ENCODE measurements at places on chromosomes 1 and 21.

DNA sequence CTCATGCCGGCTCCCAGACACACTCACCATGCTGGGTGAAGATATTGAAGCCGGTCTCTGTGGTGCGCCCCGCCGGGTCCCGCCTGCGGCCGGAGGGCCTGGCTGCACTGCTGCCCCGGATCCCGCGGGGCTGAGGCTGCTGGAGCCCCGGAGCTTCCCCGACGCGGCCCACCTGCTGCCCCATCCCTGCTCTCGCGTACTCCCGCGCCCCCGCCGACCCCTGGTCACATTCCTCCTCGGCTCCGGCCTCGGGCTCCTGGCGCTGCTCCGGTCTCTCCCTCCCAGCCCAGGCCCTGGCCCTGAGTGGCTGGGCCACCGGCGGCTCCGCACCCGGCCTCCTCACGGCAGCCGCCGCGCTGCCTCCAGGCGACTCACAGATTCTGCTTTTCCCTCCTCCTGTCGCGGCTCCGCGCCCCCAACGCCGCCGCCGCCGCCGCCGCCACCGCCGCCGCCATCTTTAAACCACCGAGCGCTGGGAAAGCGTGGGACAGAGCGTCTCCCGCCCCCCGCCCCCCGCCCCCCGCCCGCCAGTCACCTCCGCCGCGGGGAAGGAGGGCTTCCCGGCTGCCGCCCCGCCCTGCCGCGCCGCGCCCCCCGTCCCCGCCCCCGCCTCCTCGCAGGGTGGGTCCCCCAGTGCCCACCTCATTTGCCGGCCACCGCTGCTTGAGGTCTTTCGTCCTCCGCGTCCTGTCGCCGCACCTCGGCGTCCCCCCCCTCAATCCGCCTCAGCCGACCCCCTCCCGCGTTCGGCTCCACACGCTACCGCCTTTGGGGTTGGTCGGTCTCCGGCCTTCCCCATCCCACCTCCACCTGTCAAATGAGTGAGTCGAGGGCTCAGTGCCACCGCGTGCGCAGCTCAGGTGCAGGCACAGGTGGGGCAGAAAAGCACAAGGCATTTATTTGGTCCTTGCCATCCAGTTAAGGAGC, at the start of gene ABL2:
Gene ABL2, minus strand, starts transcription at position 464 of the 927 bp plus-strand sequence. Its CDS starts 280 bp downstream, at position 184.
- peak; percentile 73 for DNase-seq

DNA sequence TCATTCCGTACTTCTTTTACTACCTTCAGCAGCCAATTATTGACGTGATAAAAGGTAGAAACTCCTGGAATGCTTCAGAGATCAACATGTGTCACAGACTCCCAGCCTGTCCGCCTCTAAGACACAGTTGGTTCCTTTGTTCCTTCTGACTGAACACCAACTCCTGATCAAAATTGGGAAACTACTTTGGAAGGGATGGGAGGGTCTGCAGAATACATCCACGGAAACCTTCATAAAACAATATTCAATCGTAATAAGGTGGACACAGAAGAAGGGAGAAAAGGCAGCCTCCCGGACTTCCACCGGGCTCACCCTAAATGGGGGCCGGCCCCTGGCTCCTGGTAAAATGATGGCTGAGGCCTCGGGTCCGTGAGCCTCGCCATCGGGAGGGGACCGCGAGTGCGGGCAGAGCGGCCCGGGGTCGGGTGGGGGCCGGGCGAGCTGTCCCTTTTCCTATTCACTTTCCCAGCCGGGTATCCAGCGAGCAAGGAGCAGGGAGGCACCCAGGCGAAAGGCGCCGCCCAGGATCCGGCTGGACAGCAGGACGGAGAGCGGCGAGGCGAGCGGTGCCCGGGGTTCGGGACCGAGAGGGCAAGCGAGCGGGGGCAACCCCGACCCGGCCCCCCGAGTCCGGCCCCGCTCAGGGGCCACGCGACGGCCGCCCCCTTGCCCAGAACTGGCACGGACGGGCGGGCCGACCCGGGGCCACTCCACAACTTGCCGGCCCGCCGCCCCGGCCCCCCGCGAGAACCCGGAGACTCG, 805 bp downstream of the NRIP1 start:
- peak; percentile 74 for DNase-seq

DNA sequence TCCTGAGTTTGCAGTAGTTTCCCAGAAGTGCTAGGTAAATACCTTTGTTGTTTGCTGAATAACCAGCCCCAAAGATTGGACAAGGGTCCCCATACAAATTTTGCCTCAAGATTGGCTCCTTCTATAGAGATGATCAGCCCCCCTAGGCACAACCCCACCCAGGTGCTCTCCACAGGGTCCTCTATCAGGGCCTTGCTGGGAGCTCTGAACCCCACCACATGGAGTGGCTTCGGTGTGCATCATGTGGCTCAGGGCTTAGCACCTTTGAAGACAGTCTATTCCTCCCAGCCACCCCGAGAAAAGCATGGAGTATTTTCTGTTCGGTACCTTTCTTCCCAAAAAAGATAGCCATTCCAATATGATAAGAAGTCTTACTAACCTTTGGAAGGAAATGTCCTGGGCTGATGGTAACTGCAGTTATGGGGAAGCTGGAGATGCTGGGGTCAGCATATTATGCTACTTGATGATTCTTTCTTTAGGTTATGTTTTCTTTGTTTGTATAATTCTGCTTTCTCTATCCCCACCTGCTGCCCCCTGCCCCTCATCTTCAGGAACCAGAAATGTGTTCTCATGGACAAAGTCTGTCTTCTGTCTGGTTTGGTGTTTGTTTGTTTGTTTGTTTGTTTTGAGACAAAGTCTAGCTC, 5.0 kb upstream of the TSPAN1 start:
- DNase-seq = no peak

GRCh38 chr1:177600321-177600720, 369.5 kb downstream of the SEC16B start:
- DNase-seq = no peak

DNA sequence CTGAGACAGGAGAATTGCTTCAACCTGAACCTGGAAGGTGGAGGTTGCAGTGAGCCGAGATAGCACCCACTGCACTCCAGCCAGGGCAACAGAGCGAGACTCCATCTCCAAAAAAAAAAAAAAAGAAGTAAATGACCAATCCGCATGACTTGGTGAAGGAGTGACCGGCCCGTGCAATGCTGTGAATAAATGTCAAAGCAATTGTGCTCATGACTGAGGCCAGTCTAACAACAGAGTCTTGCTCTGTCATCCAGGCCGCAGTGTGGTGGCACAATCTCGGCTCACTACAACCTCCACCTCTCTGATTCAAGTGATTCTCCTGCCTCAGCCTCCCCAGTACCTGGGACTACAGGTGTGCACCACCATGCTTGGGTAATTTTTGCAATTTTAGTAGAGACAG, 27.8 kb upstream of the SLC19A1 start:
- no peak for DNase-seq

GRCh38 chr1:48677306-48678287, 99.1 kb downstream of the BEND5 start:
- no peak for DNase-seq

DNA sequence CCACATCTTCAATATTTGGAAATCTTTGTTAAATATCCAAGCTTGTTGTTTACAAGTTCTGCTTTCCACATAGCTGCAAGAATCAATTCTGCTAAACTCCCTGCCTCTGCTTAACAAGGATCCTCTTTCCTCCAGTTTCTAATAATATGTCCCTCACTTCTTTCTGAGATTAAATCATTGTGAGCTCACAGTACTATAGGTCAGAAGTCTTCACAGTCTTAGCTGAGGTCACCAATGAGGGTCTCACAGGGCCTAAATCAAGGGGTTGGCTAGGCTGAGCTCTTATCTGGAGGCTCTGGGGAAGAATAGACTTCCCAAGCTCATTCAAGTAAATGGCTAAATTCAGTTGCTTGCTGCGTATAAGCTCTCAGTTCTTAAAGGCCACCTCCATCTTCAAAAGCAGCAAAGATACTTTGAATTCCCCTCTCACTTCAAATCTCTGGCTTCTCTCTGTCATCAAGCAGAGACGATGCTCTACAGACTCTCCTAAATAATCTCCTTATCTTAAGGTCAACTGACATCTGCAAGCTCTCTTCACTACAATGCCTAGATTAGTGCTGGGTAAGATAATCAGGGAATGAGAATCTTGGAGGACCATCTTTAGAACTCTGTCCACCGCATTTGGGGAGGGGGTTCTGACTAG, 175.3 kb downstream of the PLPPR4 start:
- no peak for DNase-seq

GRCh38 chr1:173388352-173388751, 88.8 kb upstream of the PRDX6 start:
- no peak for DNase-seq

DNA sequence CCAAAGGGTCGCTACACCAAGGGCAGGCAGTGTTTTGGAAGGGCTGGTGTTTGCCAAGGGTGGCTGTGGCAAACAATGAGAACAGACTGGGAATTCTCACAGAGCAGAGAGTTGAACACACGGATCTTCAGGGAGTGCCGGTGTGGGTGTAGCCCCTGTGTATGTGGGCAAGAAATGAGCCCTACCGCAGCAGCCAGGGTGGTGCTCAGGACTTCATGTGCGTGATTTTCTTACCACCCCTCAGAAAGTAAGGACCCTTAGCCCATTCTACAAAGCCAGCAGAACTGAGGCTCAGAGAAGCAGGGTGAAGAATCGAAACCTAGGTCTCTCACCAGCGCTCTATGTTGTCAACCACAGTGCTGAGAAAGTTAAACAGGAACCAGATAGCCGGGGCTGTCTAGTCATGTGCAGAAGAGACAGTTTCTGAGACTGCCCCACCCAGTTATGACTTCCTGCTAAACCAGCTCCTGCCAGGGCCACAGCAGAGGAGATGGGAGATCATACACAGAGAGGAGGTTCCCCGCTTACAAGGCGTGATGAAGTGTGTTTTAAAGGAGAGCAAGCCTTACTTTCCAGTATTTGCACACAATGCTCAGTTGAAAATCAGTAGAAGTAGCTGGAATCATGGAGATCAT, 21.9 kb upstream of the MORC3 start:
- no peak for DNase-seq

GRCh38 chr1:229001467-229002011, 266.3 kb downstream of the RHOU start:
- no peak for DNase-seq

- DNase-seq = no peak
These were observed 9.5 kb upstream of the SLC19A2 start for GRCh38 chr1:169495046-169495775.

DNA sequence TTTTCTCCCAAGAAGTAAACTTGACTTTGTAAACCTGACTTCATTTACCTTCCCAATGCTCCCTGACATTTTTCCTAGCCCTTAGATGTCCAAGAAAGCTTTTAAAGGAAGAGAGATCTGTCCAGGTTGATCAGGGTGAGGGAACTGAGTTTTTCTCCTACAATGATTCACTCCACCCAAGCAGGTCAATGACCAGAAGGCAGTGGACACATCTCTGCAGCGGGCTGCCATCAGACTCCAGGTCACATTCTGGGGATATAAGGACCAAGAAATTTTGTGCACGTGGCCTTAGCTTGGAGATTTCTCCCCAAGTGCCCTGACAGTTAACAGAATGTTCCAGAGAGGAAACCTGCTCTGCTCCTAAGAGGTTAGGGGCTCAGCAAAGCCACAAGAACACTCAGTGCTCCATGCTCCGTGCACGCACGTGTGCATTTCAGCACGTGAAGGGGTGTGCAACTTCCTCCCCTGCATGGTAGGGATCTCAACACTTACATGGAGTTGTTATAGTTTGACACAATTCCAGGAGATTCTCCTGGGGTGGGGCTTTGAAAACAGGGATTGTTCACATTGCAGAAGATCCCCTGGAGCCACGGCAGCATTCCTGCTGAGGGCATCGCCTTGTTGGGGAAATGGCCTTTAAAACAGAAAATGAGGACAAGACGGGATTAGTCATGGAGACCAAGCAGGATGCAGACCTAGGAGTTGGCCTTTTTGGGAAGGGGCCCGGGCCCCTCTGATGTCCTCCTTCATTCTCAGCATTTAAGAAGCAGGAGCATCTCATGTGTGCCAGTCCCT, 9.8 kb downstream of the ABCA4 start:
- DNase-seq = no peak

GRCh38 chr1:226782845-226783601, 43.9 kb upstream of the ITPKB start:
- DNase-seq = no peak

DNA sequence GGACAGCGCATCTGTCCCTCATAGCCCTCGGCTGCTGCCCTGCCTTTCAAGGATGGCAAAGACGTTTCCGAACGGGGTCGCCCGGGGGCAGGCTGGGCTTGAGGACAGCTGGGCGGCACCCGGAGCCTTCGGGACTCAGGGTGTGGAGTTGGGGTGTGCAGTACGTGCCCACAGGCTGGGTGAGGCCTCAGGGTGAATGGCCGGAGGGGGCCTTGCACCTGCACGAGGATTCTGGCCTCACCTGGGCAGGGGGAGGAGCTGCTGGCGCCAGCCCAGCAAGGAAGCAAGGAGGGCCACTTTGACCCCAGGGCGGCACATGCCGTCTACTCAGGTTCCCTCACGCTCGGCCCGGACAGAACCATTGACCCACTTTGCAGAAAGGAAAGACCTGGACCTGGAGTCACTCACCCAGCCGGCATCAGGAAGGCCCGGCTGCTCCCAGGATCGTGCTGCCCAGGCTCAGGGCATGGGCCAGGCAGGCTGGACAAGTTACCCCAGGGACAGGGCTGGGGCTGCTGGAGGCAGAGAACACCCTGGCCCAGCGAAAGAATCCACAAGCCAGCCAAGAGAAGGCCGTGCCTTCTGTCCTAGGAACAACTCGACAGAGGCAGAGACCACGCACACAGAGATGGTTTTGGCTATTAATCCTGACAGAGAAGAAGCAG, 65.1 kb upstream of the TTC34 start:
- DNase-seq = no peak

DNA sequence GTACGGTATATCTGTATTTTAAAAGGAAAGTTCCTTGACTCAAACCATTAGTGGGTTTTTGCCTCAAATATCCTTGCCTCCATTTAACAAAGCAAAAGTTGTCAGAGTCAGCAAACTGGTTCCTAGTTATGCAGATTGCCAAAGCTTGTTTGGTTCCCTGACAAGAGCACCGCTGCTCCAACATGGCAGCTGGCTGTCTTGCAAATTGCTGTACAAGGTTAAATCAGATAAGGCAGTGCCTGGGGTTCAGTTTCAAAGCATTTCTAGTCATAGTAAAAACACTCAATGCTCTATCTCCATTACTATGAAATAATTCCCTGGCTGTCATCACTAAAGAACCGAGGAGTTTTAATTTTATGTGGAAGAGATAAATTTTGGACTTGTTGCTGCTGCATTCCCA, 11.3 kb upstream of the CFAP107 start:
- DNase-seq = no peak

DNA sequence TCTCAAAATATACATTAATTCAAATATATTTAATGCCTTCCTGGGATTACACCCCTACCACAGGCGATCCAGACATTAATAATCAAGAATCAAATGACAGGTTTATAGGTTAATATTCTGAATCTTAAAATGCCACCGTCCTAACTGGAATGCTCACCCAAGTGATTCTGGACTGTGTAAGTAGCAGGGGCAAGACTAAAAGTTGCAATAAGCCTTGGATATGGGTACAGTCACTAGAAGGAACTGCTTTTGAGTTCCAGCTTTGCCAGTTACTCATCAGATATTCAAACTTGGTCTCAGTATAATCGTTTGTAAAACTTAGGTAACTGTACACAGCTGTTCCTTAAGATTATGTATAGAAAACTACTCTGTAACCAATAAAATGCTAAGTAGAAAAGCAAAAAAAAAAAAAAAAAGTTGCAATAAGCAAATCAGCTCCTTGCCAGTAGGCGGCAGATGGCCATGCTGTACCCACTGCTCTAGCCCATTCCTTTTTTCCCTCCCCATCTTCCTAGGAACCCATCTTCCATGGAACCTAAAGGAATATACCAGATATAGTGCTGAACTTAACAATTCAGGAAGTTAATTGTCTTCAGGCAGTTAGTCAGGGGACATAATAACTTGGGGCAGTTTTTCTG, 10.5 kb downstream of the RO60 start:
- no peak for DNase-seq
